Hindlimb muscle (tissue), 1 donor: ENCODE measurements at places on chromosomes 5 and 9. TPM values are rescaled to one million over a fixed set of nuclear protein-coding genes. Genes with fewer than 3 reads are reported as not detected.

DNA sequence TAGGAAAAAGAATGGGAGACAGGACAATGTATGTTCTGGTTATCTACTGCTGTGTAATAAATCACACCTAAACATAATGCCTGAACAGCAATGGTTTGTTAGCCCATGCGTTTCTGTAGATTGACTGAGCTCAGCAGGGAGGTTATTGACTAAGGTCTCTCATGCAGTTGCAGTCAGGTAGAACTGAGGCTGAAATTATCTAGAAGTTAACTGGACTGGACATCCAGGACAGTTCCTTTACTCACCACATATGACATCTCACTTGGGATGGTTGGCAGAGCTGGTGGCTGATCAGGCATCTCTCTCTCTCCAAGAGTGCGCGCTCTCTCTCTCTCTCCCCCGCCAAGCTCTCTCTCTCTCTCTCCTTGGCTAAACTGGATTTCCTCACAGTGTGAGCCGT lies 8.9 kb upstream of the FOXB2 start:
- no peak for DNase-seq

GRCh38 chr9:1994180-1994579 lies 21.0 kb upstream of the SMARCA2 start:
- DNase-seq = no peak

- DNase-seq = no peak
These were observed 257.9 kb downstream of the ZSWIM6 start for GRCh38 chr5:61589946-61590345.

Gene PCDHB8
- polyA plus RNA-seq = 2.1 TPM

Gene TMEM174
- not detected for polyA plus RNA-seq
